ENCODE measurements at places on chromosomes 6 and 20. TPM values are rescaled to one million over a fixed set of nuclear protein-coding genes. Genes with fewer than 3 reads are reported as not detected.

The OR2H1 gene
- not detected for polyA plus RNA-seq

The CPNE5 gene
- polyA plus RNA-seq = 9.5 TPM

The CRISP3 gene
- not detected for polyA plus RNA-seq

The ENPP1 gene
- polyA plus RNA-seq = not detected

The DAAM2 gene
- polyA plus RNA-seq = 0.62 TPM
